Stimulated activated CD4-positive, alpha-beta T cell treated with anti-CD3 and anti-CD28 coated beads, Interleukin-1b, Interleukin-23, amount 100 ng/mL, for 1 hour (primary cell): ENCODE measurements at places on chromosomes 2 and 18.

- DNase-seq: no peak
Observed at GRCh38 chr2:151869291-151869690, 41.1 kb upstream of the ARL5A start.

DNA sequence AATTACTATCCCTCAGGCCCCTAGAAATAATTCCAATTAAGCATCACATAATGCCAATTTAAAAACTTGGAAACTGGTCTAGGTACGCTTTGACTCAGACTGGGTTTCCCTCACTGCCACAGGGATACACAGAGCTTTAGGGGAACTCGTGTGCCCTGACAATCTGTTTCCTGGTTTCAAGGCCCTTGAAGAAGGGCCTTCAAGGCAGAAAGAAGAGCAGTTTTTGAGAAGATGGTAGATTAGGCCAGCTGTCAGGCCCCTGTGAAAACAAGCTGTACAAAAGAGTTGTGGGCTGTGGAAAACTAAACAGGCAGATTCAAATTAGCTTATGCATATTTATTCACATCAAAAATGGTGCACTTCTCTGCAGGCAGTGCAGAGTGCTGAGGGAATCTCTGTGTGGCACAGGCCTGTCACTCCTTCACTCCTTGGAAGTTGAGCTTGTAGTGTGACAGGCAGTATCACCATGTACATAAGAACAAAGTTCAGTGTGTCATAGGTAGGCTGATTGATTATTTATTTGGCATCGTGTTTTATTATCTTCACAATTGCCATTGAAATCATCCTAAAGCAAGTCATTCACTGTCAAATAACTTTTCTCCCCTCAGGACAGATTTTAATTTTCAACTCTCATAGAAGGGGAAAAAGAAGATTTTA, 614.4 kb upstream of the GYPC start:
- no peak for DNase-seq

DNA sequence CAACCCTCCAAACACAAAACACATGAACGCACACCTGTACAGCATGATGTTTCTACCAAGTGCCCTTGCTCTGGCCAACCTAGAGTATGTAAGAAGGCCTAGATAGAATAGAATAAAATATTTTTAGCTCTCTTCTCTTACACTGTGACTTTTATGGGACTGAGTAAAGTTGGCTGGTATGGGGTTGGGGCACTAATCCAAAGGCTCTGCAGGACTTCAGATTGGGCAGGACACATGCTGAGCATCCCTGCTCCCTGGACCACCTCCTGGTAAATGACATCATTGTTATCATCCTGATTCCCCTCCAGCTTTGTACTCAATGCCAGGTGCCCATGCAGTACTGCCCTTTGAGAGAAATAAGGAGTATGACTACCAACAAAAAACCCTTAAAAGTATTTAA, 322.2 kb downstream of the SLC8A1 start:
- no peak for DNase-seq

- DNase-seq: no peak
Observed at GRCh38 chr2:48600204-48600813, 17.3 kb upstream of the GTF2A1L start.

DNA sequence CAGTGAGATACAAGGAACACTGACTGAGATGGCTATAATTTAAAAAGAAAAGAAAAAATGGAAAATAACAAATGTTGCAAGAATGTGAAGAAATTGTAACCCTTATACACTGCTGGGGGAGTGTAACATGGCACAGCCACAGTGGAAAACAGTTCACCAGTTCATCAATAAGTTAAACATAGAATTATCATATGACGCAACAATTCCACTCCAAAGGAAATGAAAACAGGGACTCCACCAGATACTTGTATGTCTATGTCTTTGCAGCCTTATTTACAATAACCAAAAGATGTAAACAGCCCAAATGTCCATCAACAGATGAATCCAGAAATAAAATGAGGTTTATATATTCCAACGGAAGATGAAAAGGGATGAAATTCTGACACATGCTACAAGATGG, 30.8 kb downstream of the DDX18 start:
- DNase-seq: no peak

GRCh38 chr2:216370961-216371712, 1.1 kb downstream of the MARCHF4 start:
- no peak for DNase-seq
